ENCODE measurements at places on chromosomes 7 and 10.

GRCh38 chr10:58269782-58270290 is 874 bp downstream of the CISD1 start:
- no peak for DNase-seq

GRCh38 chr7:14793151-14793550 is 109.4 kb downstream of the DGKB start:
- DNase-seq: no peak

DNA sequence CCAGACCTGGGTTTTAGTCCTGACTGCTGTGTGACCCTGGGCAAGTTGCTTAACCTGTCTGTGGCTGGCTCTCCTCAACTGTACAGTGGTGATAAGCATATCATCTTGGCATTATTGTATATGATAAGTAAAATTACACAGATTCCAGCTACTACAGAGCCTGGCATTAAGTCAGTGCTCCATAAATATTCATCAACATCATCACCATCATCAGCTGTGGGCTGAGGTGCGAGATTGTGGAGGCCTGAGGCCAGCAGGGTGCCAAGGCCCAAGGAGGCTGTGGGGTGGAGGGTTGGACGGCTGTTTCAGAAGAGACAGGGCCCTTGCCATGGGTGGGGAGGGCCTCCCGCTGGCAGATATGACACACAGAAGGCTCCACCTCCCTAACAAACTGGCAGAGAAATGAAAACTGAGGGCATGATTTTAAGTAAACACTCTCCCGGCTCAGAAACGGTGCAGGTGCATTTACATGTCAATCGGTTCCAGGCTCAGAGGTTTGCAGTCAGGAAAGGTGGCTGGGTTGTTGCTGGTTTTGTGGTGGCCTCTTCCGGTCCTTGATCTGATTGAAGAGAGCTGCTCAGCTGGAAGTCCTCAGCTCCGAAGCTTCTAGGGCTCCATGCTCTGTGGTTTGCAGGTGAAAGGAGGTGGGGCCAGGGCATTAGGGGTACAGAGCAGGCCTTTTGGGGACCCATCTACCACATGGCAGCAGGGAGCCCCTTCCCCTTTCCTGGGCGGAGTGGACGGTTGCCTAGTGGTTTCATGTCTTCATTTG is 10.2 kb downstream of the CRYGN start:
- no peak for DNase-seq

DNA sequence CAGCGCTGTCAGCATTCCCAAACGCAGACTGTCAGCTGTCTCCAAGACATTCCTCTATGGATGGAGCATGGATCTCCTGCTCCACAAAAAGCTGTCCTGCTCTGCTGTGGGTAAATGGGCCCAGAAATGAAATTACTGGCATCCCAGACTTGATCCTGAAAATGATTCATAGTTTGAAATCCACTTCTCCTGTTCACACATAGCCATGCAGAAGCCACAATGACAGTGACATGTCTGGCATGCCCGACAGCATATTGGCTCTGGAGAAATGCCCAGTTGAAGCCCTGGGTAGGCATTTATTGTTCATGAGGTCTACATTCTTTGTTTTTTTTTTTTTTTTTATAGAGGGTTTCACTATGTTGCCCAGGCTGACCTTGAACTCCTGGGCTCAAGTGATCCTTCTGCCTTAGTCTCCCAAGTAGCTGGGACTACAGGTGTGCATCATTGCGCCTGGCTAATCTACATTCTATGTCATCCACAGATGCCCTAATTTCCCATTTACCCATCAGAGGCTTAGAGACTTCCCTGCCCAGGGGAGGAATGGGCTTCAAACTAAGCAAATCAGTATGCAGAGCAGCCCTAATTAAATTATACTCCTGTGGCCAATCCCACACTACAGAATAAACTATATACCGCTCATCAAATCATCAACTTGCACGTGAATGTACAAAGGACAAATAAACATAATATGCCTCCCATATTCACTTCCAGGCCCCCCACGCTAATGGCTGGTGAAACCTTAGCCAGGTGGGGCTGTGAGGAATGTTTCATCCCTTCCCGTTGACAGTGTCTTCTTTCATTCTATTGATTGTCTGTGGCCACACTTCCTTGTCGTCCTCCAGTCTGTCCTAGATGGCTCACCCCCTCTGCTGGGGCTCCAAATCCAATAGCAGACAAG is 61.8 kb upstream of the EEPD1 start:
- no peak for DNase-seq

GRCh38 chr7:136293272-136293671 is 316.1 kb upstream of the MTPN start:
- DNase-seq: no peak

DNA sequence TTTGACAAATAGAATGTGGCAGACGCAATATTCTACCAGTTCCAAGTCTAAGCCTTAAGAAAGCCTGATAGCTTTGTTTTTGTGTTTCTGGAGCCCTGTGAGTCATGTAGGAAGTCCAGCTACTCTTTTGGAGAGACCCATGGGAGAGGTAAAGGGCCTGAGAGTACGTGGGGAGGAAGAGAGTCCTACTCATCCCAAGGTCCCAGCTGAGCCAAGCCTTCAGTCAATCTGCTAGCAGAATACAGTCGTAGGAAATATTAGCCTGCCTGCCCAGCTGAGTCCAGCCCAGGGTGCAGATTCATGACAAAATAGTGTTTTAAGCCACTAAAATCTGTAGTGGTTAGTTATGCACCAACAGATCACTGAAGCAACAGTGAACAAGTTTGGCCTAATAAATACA is 9.0 kb upstream of the GNA12 start:
- no peak for DNase-seq

GRCh38 chr7:13262929-13263530 is 575.6 kb downstream of the ARL4A start:
- no peak for DNase-seq

DNA sequence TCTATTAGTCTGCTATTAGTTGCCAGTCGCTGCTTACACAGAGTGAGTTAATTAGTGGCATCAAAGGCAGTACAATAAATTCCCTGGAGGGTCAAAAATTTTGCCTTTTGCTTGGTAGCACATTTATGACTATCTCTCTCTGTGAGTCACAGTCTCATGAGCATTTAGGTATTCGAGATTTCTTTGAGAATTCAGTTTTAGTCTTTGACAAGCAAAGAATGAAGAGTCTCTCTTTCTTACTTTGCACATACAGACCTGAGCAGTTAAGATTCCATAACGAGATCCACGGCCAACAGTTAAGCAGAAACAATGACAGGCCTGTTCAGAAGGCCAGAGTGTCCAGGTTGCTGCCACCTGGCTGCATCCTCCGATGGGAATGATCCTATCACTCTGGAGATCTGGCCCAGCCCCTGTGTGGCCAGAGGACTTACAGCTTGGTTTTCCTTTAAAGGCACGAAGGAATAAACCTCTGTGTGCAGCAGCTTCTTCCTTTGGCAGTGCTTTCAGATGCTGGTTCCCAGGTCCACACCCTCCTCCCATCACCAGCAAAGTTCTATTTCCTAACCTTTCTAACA is 80.6 kb downstream of the GLI3 start:
- DNase-seq: no peak

DNA sequence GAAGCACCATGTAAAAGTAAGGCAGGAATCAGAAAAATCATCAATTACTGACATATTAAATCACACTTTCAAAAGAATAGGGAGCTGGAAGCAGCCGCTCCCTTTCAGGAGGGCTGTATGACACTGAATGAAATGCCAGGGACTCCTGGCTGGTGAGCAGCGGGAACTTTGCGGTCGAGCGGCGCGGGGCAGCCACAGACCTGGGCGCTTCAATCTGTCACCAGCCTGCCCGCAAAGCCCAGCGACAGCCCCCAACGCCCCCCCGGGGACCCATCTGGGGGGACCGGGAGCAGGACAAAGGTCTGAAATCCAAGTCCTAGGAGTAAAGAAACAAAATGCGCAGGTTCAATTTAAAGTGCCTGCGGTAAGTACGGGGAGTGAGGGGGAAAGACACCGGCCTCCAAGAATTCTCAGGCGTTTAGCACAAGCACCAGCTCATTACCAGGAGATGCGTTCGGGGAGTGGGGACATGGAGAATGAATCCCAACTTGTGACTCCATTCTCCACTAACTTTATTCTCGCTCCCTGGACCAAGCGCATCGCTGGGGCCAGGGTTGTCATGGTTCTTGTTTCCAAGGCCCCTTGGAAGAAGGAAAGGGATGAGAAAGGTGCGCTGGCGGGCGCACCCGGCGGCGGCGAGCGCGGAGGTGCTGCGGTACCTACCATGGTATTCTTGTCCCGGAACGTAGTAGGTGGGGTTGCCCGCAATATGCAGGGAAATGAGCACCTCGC is 824 bp downstream of the RELN start:
- DNase-seq: no peak

DNA sequence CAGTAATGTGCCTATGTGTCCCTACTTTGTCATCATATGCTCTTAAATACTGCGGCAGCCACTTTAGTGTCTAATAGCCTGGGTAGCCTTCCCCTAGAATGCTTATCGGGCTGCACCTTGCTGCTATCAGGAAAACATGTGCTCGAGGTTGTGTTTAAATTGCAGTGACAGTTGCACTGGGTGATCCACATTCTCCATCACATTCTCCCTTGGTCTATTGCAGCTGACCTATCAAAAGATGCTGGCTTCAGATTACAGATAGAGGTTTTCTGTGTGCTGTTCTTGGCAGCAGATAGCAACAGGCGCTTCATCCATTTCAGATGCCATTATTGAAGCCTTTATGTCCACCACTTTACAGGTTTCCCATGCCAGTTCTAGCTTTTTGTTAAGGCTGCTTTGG is 130.1 kb upstream of the MDFIC start:
- no peak for DNase-seq

DNA sequence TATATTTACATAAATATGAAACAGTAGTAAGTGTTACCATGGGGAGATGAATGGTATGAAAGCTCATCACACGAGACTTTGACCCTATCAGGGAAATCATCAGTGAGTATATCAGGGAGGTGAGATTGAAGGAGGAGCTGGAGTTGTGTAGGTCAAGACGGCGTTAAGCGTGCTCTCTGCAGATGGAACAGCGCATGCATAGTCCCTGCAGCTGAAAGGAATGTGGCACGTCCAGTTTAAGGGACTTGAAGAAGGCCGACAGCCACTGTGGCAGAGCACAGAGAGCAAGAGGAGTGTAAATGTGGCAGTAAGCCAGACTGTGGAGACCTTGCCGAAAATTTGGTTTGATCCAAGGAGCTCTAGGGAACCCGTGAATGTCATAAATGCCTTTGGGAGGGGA is 38.9 kb downstream of the POU6F2 start:
- no peak for DNase-seq

DNA sequence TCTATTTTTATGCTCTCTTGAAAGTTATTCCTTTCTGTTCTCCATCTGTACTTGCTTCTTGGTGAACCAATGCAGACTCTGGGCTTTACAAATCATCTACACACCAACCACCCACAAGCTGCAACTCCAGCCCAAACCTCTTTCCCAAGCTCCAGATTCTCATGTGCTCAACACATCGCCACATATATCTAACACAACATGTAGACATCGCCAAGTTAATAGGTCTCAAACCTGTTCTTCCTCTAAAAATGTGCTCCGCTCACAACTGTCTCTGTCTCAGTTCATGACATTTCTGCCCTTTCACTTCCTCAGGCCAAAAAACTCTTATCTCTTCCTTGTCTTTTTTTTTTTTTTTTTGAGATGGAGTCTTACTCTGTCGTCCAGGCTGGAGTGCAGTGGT is 95.7 kb upstream of the EEPD1 start:
- no peak for DNase-seq

DNA sequence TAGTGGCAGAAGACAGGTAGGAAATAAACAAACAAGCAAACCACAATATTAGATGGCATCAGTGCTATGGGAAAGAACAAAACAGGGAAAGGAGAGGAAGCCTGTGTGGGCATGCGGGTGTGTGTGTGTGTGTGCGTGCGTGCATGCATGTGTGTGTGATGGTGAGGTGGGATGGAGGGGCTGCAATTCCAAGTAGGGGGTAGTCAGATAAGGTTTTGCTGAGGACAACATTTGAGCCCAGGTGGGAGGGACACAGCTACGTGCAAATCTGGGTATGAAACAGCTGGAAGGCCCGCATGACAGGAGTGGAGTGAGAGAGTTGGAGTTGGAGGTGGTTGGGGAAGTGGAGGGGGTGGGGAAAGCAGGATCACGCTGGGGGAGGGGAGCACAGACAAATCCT is 121.0 kb upstream of the PARD3 start:
- DNase-seq: no peak

DNA sequence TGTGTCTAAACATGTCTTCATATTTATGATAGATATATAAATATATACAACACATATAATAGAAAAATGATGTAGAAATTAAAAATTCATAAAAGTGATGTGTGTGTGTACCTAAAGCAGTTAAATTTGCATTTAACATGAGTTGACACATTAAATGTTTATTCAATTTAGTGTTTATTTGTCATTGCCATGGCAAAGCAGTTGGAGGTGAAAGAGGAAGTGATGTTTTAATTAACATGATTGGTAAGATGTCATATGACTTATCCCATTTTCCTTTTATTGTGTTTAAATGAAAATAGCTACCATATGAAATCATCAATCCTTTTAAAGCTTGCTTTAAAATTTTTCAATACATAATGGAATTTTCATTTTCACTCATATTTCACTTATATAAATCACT is 452.6 kb downstream of the SUGCT start:
- DNase-seq: no peak

GRCh38 chr7:17274551-17275245 is 23.8 kb upstream of the AHR start:
- DNase-seq: peak; percentile 27

DNA sequence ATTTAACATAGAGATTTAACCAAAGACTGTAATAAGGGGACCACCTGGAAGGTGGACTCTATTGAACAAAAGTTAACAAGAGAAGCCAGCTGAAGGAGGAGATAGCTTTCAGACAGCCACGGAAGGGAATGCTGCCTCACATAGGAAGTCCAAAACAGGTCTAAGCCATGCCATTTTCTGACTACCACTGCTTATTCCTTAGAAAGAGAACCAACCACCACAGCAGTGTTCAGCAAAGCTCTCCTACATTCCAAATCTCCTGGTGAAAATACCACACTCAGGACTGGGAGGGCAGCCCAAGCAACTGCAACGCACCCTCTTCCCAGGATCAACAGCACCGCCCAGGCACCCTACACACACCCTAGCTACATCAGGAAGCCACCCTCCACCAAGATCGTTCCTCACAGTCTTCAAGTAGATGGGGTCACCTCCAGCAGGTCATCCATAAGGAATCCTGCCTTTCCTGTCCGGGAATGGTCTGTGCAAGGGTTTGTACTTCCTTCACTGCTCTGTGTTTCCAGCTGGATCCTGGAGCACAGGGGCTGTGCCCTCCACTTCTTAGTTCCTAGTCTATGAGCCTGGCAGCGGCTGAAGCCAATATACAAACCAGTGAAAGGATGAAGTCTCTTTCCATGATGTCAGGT is 2.5 kb downstream of the KIAA1549 start:
- no peak for DNase-seq

DNA sequence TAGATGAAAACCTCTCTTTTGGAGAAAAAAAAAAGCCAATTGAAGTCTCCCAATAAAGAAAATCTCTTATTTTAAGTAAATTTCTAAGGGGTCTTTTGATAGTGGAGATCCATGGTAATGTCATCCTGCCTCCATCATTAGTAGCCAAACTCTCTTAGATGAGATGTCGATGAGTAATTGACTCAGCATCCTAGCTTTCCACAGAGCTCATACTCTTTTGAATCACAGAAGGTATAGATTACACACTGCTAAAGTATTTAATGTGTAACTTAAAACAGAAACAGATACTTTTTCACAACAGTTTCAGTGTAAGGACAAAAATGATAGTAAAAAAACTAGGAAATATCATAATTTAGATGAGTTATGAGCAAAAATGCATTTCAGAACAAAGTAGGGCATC is 19.4 kb downstream of the MAGI2 start:
- DNase-seq: no peak

GRCh38 chr7:155533827-155534690 is 12.3 kb downstream of the CNPY1 start:
- peak; percentile 62 for DNase-seq
